ENCODE measurements at places on chromosomes 2 and 18.

GRCh38 chr2:217105733-217106649 lies 246.1 kb upstream of the TNP1 start:
- no peak for DNase-seq

DNA sequence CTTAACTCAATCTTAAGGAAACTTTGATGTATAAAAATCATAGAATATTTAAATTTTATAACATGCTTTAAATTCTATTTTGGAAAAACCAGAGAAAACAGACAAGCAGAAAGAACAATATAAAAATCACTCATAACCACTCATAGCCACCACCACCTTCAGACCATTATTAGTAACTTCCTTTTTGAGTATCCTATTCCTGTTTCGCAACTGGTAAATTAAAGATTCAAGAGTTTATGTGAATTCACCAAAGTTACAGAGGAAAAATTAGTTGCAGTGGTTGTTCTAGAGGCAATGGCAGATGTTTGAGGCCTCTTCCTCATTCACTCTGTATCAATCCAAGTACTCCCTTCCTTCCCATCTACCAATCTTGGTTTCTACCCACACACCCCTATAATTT lies 49.3 kb upstream of the PROKR1 start:
- DNase-seq = no peak

DNA sequence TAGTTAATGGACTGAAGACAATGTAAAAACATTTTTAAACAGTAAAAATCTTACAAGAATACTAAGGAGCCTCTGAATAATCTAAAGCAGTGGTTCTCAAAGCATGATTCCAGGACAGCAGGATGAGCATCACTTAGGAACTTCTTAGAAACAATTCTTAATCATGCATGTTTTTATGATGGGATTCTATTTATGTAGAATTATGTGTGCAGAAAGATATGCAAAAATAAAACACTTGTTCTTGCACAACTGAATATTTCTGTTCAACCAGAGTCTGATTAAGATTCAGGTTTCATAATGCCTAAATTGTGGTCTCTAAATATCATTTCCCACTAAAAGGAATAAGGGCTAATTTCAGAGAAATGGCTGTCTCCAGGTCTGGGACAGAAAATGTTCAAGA lies 69.2 kb upstream of the MTIF2 start:
- DNase-seq = no peak

DNA sequence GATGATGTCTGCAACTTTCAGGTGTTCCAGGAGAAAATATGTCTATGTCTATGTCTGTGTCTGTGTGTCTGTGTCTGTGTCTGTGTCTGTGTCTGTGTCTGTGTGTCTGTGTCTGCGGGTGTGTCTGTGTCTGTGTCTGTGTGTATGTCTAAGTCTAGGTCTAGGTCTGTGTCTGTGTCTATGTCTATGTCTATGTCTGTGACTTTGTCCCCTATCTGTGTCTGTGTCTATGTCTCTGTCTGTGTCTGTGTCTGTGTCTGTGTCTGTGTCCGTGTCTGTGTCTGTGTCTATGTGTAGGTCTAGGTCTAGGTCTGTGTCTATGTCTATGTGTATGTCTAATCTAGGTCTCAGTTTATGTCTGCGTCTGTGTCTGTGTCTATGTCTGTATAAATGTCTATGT lies 10.5 kb downstream of the IL1R2 start:
- DNase-seq = no peak

- DNase-seq = no peak
These were observed 22.6 kb upstream of the CXXC1 start for GRCh38 chr18:50310080-50310479.

- DNase-seq = no peak
These were observed 6.8 kb downstream of the ZNF397 start for GRCh38 chr18:35247412-35248249.

DNA sequence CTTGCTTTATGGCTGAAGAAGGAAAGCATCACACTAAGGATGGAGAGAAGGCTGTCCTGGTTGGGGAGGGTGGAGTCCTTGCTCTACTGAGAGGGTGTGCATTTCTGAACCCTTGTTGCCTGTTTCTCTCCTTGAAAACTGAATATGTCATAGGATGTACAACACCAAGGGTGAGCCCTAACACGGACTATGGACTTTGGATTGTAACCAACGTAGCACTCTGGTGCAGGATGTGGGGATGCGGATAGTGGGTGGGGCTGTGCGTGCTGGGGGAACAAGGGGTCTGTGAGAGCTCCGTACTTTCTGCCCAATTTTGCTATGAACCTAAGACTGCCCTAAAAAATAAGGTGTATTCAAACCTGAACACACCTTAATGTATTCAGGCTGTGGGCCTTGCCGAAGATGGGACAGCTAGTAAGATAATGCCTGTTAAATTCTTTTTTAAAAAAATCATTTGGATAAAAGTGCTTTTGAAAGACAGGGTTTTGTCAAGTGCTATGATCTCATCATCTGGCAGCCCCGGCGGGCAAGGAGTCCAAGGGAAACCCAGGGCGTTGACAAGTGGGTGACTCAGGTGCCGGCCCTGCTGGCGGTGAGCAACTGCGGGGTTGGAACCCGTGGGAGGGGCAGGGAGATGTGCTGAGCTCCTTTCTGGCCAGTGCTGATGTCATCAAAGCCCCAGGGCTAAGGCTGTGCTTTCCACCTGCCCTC lies 54.0 kb downstream of the GATA6 start:
- no peak for DNase-seq

DNA sequence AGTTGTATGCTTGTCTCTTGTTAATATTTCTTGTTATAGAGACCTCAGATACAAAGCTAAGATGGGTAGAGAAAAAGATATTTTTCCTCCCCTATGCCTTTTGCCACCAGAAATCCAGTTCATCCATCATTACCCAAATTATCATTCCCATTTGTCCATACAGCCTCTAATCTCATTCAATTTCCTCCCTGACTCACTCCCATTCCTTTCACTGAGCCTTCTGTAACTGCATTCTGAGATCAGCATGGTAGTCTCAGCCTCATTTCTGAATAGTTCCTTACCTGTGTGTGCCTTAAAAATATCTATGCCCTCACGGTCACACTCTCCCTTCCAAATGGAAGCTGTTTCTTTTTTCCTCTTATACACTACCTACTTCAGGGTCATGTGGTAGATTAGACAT lies 15.7 kb upstream of the PIK3C3 start:
- DNase-seq = no peak

DNA sequence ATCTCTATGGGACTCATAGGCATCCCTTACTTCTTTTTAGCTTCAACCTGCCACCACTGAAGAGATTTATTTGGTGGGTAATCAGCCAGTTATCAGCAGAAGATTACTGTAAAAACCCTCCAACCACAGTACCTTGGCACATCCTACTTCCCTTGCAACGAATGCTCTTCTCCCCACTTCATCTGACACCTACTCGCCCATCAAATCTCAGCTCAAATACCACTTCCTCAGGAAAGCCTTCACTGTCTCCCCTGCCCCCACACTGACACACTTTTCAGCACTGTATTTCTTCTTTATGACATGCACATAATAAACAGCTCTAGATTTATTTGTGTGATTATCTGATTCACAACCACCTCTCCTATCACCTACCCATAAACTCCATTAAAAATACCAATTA lies 3.1 kb downstream of the KDSR start:
- no peak for DNase-seq

DNA sequence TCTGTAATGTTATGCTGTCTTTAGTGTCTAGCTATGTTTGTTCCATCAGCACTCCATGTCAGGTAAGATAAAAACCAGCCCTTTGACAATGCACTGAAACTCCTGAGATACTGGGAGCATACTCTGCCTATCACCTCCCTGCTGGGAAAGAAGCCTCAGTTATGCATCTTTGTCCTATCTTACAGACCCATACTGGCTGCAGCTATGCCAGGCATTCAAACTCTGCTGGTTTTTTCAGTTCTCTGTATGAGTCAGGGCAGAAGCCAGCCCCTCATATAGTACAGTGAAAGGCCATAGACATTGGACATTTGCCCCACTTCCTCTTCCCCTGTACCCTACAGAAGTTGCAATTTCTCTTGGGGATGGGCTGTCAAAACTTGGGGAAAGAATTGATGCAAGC lies 181.1 kb upstream of the RGPD4 start:
- no peak for DNase-seq

DNA sequence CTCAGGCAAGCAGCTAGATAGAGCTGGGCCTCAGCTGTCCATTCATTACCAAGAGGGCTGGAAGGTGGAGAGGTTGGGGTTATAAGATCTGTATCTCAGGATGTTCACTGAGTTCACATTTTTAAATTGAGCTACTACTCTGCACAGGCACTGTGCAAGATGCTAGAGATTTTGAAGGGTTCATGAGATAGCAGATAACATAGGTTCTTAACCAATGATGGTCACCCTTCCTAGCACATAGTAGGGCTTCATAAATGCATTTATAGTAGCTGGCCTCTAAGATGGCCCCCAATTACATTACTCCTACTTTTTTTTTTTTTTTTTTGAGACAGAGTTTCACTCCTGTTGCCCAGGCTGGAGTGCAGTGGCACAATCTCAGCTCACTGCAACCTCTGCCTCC lies 79.7 kb downstream of the DDX1 start:
- DNase-seq = no peak

DNA sequence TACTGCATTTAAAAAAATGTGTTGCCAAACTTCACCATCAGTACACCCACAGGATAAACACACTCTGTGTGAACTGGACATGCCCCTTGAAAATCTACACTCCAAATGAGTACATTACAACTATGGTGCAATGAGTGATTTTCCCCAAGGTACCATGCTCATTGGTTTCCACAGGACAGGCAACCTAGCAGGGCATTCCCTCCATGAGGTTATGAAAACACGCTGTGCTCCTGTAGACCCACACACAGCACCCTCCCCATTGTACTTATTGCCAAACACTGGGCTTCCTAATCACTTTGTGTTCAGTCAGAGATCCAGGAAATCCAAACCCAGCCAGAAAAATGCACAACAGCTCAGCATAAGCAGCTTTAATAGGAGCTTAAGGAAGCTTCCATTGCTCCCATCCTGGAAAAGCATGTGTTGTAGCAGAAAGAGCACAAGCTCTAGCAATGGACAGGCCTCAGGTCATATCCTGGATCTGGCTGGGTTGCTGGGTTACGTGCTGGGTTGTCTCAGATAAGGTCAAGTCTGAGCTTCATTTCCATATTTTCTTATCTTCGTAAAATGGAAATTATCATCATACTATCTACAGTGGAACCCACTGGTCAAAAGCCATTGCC lies 20.8 kb upstream of the ATIC start:
- DNase-seq = no peak

DNA sequence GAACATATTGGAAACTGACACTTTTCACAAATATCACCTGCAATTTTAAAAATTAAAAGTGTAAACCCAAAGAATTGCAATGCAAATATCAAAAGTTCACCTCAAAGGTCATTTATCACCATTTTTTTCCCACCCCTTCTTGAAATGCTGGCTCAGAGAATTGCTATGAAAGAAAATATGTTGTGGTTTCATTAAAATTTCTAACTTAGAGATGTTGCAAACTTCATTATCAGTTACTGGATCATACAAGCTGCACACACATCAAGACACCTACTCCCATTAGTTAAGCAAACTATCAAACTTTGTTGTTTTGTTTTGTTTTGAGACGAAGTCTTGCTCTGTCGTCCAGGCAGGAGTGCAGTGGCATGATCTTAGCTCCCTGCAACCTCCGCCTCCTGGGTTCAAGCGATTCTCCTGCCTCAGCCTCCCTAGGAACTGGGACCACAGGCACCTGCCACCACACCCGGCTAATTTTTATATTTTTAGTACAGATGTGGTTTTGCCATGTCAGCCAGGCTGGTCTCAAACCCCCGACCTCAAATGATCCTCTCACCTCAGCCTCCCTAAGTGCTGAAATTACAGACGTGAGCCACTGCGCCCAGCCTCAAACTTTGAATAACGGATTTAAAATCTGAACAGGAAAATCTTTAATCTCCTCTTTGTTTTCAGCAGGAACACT lies 37.0 kb downstream of the STK39 start:
- no peak for DNase-seq

DNA sequence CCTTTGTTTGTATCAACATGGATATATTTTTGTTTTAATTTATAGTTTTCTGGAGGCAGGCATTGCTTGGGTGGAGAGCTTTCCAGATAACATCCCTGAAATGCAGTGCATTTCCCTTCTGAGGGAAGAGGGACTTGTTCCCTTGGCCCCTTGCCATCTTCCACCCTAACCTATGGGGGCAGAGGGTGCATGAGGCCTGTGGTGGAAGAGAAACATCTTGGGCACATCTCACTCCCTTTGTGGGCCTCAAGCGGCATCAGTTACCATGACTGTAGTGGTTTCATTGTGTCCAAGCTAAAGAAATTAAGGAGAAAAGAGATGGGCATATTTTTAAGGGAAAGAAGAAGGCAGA lies 5.3 kb upstream of the RPL37A start:
- no peak for DNase-seq

DNA sequence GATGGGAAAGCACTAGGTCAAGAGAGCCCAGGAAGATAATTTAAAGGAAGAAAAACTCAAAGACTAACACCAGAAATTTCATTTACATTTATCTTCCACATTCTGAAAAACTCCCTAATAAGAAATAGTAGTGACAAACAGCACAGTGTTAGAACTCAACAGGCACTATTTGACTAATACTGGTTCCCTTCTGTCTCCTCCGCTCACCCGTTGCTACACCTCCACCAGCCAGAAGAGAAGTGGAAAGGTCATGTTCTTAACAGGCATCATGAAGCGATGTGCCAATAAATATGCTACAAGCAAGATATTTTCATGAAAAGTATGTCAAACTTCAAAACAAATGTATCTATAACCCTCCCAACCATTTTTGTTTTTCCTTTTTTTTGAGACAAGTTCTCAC lies 5.7 kb downstream of the ROCK1 start:
- no peak for DNase-seq

- DNase-seq = no peak
These were observed 1.9 kb downstream of the USP37 start for GRCh38 chr2:218566296-218566695.

DNA sequence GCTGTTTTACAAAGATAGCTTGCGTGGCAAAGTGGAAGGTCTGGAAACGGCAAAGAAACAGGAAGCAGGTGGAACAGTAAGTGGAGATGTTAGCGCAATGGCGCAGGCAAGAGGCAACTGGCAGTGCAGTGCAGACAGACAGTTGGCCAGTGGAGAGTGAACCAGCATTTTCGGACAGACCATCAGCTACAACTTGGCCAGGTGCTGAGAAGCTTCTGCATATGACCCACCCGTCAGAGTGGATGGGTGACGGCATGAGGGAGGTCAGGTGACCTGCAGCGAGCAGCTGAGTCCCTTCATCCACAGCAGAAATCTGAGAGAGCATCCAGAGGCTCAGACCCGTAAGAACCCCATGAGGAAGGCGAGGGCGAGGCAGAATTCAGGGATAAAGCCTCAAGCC lies 33.8 kb downstream of the NPC1 start:
- no peak for DNase-seq

DNA sequence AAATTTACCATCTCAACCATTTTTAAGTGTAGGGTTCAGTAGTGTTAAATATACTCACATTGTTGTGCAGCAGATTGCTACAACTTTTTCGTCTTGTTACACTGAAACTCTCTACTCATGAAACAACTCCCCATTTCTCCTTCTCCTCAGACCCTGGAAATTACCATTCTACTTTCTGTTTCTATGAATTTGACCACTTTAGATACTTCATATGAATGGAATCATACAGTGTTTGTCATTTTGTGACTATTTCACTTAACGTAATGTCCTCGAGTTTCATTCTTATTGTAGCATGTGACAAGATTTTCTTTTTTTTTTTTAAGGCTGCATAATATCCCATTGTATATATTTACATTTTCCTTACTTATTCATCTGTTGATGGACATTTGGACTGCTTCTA lies 203.8 kb downstream of the PLCL1 start:
- no peak for DNase-seq
